ENCODE measurements at places on chromosomes 4 and X.

- DNase-seq = peak; percentile 5
These were observed 1165.9 kb upstream of the TENM3 start for GRCh38 chr4:181077341-181077740.

- DNase-seq = no peak
These were observed 688 bp downstream of the UFSP2 start for GRCh38 chr4:185424905-185425646.

DNA sequence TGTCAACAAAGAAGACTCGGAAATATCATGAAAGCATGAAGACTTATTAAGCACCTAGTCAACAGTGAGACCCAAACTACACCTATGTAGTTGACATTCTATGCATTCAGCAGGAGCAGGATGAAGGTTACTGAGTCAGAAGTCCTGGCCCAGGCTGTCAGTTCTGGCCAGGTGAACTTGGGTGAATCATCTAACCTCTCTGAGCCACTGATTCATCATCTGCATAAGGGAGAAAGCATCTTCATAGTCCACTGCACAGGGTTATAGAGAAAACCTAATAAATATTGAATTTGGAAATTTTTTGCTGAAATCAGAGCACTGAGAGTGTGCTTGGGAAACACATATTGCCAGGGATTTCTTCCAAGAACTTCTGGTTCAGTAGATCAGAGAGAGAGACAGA is 296.0 kb upstream of the SFRP2 start:
- no peak for DNase-seq

DNA sequence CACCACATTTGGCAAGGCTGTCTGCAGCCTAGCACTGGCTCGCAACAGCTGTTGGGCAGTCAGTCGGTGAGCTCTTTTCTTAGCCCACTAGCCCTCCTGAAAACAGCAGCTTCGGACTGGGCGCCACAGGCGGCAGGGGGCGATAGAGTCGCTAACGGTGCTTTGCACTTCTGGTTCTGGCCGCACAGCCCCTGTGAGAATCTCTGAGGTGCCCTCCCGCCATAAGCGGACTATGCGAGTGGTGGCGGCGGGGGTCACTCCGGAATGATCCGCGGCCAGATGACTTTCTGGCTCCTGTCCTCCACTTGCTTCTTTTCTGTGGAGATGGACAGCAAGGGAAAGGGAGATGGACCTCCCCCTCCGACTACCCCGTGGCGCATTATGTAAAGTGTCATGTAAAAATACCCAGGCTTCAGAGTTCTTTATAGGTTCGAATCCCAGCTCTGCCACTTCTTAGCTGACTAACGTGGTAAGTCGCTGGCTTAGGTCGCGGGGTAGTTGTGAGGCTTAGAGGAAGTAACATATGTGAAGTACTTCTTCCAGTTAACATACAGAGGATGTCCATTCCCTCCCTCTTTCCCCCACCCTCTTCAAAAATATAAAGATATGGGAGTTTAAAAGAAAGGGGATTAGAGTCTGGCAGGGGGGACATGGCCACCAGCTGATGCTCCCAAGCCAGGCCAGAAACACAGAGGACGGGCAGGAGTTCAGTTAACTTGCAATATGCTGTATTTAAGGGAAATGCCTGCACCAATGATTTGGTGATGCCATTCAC is 11.0 kb downstream of the ARHGAP36 start:
- peak; percentile 1 for DNase-seq

- peak; percentile 92 for DNase-seq
These were observed 469.0 kb upstream of the BOD1L1 start for GRCh38 chr4:14096396-14096965.

GRCh38 chrX:42442745-42443144 is 335.2 kb downstream of the PPP1R2C start:
- DNase-seq = no peak

GRCh38 chrX:68835468-68835867 is 6.6 kb downstream of the EFNB1 start:
- DNase-seq = no peak

GRCh38 chrX:136395271-136395670 is 92.5 kb upstream of the BRS3 start:
- peak; percentile 2 for DNase-seq

- peak; percentile 18 for DNase-seq
These were observed 81.2 kb downstream of the APOOL start for GRCh38 chrX:85084770-85085393.

DNA sequence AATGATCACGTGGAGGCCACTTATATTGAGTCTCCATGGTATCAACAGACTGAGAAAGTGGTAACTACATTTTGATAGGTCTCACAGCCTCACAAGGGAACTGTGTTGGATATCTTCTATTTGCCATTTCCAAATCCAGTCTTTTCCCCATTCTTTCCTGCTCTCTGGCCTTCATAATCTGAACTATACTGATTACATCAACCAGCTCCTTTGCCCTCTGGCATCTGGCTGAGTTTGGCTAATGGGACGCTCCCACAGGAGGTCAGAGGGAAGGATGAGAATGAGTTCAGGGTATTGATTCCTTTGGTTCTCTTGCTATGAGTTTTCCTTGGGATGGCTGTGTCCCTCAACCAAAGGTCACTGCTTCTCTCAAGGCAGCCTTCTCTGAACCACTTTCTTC is 152.6 kb downstream of the RTL9 start:
- DNase-seq = no peak

GRCh38 chr4:6458528-6458927 is 13.9 kb downstream of the PPP2R2C start:
- no peak for DNase-seq

- DNase-seq = no peak
These were observed 289.8 kb downstream of the PCDH7 start for GRCh38 chr4:31009926-31010325.

GRCh38 chr4:33323393-33323792 is 2603.2 kb downstream of the PCDH7 start:
- DNase-seq = no peak

DNA sequence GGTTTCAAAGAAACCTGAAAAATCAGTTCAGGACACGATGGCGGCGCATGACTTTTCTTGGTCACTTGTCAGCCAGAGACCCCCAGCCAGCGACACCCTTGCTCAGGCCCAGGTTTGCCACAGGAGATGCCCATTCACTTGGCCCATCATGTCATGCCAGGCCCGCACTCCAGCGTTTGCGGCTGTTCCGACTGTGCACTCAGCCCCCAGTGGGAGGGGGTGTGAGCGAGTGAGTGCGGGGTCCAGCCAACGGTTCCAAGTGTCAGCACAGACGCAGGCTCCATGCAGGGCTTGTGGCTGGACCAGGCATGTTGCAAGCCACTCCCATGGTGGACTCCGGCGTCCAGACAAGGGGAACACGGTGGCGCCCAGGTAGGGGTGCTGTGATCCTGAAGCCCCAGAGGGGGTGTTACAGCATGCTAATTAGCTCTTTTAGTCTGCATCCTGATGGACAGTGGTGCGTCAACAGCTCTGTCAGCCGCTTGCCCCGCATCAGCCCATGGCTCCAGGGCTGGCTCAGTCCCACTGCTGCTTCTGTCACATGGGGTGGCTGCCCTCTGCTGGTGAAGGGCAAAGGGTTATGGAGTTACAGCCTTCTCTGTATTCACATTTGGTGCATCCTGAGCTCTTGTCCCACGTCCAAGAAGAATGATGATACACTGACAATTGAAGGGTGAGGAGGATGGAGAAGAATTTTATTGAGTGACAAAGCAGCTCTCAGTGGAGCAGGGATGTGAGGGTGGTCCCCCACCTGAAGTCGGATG is 3.7 kb upstream of the MAEA start:
- peak; percentile 40 for DNase-seq

DNA sequence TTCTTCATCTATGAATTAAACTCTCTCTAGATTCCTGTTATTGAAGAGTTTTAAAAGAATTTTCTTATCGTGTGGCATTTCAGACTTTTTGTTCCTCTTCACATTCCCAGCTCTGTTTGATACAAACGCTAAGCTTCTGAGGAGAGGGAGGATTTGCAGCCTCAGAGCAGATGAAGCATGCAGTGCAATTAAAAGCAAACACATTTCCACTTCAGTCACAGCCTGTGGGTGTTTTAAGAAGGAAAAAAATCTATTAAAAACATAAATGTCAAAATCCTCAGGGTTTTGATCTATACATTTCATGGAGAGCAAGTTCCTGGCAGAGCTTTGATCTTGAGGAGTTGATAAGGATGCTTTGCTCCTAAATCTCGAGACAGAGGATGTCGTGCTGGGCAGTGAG is 442.4 kb upstream of the BOD1L1 start:
- DNase-seq = no peak

DNA sequence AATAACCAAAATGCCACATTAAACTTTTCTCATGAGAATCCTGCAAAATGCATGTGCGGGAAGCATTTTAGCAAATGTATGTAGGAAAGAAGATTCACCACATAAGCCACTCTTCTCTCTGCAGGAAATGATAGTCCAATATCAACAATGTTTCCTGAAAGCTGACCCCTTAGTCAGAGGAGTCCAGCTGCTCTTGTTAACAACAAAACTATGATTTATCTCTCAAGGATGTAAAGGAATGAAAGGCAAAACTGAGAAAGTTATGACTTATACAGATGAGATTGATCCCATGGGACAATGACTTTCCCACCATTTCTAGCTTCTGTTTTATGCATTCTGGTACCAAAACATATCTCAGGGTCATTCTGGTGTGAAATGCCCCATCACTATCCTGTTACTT is 125.0 kb upstream of the EDNRA start:
- peak; percentile 99 for DNase-seq

DNA sequence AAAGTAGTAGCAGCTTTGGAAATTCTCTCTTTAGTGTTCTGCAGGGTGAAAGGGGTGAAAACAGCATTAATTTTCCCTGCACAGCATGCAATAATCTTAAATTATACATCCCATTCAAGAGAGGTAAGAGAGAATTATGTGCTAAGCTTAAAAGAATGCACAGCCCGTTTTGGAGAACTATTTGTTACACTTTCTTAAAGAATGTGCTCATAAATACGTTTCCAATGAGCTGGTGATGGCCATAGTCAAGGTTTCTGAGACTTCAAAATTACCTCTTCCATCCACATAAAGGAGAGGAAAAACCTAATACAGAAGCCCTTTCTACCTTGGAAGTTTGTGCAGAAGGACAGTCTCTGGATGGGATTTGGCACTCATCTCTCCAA is 766.7 kb upstream of the TENM3 start:
- peak; percentile 13 for DNase-seq

DNA sequence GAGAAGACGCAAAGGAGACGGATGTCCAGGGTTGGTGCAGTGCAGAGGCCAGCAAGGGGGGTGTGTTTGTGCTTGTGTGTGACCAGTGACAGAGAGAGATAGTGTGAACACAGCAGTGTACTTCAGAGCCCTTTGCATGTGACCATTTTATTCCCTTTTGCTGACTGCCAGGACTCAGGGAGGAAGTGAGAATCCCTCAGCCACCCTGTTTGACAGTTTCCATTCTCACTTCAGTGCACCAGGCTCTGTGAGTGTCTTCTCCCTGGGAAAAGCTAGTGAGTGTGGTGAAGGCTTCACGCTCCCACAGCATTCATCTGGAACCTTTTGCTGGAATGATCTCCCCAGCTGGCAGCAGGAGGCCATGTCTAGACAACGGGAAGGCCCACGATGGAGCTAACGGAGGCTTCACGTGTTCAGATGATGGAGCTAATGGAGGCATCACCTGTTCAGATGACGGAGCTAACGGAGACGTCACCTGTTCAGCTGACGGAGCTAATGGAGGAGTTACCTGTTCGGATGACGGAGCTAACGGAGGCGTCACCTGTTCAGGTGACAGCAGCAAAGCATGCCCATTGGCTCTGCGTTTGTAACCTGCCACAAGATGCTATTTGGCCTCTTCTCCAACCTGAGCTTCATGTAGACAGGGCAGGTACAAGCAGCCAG is 195.4 kb downstream of the AFAP1 start:
- no peak for DNase-seq

DNA sequence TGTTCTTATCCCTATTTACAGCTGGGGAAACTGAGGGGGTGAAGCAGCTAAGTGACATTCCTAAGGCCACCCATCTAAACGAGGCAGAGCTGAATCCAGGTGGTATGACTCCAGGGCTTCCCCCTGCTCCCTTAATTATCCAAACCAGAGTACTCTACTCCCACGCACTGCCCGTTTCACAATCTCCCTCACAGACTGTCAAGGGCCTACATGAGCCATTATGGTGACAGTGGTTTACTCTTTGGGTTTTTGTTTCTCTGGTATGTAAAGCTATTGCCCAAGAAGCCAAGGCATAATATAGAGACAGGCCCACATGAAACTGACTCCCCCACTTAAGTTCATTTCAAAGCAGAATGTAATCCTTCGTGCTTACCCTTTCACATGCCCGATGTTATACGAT is 95.1 kb downstream of the NHS start:
- no peak for DNase-seq

- no peak for DNase-seq
These were observed 53.2 kb upstream of the RBMX start for GRCh38 chrX:136933611-136934145.

DNA sequence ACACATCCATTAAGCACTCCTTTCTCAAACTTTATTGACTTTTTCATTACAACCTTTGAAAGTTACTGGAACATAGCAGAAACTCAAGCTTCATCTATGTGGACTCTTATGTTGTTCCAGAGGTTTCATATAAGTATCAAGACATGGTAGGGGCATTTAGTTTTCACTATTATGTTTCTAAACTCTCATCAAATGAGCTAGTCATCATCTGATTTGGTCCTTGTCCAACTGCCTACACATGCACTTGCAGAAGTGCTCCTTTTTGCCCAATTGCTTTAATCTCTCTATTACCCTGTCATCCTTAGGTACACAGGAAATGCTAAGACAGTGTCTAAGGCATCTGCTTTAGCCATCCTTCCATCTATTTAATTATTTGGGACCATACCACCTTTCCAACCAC is 42.2 kb upstream of the EPGN start:
- DNase-seq = no peak

- no peak for DNase-seq
These were observed 46.1 kb downstream of the ZFP42 start for GRCh38 chr4:188041721-188042120.

DNA sequence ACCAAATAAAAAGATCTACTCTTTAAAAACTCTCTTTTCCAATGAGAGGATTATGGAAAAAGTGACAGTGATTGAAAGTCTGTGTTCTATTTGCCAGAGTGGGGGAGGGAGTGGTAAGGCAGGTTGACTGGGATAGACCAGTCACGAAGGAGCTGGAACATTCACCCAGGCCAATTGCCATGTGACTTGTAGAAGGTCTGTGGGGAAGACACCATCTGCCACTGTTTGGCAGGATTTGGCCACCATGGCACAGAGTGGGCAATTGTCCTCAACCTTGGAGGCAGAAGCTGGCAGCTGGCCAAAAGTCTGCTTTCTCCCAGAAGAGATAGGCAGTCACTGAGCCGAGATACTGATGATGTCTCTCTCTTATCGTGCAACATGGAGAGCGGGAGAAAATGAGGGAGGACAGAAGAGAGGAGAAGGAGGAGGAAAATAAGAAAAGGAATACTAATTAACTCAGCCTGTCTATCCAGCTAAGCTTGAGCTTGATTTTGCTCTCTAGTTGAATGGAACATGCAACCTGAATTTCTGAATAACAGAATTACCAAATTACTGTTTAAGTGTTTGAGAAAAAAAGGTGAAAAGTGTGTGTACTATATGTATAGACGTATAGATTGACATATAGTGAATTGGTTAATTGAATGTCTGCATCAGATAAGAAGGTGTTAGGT is 267.1 kb downstream of the ARHGAP24 start:
- DNase-seq = no peak

Data from fibroblast of skin of back (primary cell).